ENCODE measurements at places on chromosomes 2 and 18.

DNA sequence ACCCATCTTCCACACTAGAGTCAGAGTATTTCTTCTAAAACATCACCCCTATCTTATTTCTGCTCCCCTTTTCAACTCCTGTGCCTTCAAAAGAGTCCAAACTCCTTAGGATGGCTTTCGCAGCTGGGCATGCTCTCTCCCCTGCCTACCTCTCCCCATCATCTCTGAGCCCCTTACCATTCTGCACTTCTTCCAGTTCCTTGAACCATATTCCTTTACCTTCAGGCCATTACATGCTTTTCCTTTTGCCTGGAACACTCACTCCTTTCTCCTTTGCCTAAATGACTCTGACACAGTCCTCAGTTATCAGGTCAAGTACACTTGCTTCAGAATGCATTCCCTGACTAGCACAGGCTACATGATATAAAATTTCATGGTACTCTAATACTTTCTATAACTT is 22.4 kb downstream of the APOB start:
- DNase-seq: no peak

- no peak for DNase-seq
These were observed 24.7 kb upstream of the NMUR1 start for GRCh38 chr2:231554748-231555545.

GRCh38 chr2:106614511-106615291 is 127.5 kb downstream of the CD8B2 start:
- DNase-seq: no peak

DNA sequence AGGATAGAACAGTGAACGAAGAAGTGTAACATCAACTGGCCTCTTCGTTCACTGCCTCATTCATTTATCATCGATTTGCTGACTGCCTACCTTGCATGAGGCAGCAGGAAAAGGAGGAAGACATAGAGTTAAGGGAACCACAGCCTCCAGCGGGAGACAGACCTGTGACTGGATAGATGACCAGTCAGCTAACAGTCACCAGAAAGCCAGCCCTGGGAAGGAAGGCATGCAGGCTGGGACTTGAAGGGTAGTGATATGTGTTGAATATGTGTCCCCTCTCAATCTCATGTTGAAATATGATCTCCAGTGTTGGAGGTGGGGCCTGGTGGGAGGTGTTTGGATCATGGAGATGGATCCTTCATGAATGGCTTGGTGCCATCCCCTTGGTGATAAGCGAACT is 58.3 kb downstream of the CTIF start:
- no peak for DNase-seq

- no peak for DNase-seq
These were observed 76.1 kb upstream of the SMAD2 start for GRCh38 chr18:48006415-48007175.

- DNase-seq: no peak
These were observed 21.0 kb downstream of the TCF7L1 start for GRCh38 chr2:85154048-85154753.

GRCh38 chr2:96502891-96503636 is 2.1 kb downstream of the NEURL3 start:
- DNase-seq: no peak

DNA sequence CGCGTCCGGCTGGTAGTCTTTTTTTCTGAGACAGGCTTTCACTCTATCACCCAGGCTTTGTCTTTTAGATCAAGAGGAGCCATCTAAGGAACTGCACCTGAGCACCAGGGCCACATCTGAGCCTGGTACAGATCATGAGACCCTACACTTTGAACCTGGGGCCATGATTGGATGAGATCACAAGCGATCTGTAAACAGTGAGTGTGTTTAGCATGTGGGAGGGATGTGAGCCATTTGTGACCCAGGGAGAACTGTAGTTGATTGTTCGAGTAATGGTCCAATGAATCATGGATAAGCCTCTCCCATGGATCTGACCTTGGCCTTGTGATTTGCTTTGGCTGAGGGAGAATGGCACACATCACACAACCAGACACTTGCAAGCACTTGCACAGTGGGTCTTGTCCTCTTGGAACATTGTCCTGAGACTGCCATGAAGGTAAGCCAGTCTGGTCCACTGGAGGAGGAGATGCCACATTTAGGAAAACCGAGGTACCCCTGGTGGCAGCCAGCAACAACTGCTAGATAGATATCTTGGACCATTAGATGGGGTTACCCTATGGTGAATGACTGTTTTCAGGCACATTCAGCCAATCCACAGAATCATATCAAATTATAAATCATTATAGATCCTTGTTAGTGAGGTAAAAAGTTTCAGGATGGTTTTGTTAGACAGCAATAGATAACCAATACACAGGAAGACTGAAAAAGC is 19.5 kb upstream of the DTNB start:
- DNase-seq: no peak

DNA sequence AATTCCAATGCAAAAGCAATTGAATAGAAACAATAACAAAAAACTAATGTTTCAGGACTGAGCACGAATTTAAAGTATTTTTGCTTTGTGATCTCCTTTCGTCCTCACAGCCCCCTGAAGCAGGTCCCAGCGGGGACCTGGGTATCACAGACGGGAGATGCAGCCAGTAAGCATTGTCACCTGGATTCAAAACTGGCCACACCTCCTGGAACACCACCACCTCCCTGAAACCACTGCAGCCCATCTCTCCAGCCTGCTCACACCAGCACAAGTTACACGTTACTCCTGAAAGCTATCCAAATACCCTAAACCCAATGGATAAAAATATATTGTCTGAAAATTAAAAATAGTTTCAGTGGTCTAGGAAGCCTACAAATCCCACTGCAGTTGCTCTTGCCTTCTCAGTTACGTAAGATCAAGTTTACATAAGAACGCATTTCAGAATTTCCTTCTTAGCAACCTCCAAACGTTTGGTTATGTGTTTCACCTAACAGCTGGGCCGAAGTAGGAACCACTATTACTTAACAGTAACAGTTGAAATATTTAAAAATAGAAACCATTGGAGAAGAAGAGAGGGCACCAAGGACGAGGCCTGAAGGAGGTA is 178.0 kb downstream of the HDAC4 start:
- DNase-seq: no peak

GRCh38 chr2:18896125-18896764 is 306.9 kb upstream of the NT5C1B start:
- DNase-seq: no peak

DNA sequence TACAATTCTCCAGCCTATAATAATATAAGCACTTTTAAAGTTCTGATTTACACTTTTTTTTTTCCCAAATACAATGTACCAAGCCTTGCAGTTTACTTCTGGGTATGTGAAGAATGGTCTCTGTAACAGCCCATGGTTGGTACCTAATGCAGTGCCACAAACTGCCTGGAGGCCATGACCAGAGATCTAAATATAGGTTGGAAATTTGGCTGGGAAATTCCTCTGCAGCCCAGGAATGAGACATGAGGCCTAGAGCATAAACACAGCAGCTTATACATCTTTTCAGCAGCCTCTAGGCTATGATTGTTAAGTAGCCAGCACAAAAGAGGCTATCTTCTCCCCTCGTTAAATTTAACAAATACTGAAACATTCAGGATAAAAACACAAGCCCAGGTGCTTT is 432.0 kb upstream of the FAM98A start:
- DNase-seq: no peak

DNA sequence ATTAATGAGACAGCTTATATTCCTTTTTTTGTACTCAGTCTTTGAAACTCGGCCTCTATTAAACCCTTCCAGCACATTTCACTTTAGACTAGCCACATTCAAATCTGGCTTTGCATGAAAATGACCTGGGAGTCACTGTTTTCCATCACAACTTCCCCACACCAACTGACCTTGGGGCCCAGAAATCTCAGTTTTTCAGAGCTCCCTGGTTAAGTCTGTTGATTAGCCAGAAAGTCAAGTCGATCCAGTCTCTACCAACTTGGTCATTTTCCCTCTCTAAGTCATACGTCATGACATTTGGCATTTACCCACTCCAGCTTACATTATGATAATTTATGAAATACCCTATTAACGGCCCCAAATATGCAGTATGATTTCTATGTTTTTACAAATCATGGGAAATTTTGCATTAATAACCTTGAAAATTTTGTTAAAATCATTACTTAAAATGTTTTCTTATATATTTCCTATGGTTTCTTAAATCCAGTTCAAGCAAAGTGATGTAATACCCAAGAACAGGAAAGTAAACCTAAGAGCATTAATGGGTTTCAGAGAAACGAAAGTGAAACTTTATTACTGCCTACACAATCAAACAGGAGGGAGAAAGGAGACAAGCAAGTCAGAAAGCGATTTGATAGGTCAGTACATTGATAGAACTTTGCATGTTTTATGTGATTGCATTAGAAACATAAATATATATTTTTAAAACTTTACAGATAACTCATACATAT is 77.1 kb downstream of the SPATS2L start:
- DNase-seq: no peak

GRCh38 chr18:80124131-80124530 is 15.1 kb downstream of the ADNP2 start:
- no peak for DNase-seq

DNA sequence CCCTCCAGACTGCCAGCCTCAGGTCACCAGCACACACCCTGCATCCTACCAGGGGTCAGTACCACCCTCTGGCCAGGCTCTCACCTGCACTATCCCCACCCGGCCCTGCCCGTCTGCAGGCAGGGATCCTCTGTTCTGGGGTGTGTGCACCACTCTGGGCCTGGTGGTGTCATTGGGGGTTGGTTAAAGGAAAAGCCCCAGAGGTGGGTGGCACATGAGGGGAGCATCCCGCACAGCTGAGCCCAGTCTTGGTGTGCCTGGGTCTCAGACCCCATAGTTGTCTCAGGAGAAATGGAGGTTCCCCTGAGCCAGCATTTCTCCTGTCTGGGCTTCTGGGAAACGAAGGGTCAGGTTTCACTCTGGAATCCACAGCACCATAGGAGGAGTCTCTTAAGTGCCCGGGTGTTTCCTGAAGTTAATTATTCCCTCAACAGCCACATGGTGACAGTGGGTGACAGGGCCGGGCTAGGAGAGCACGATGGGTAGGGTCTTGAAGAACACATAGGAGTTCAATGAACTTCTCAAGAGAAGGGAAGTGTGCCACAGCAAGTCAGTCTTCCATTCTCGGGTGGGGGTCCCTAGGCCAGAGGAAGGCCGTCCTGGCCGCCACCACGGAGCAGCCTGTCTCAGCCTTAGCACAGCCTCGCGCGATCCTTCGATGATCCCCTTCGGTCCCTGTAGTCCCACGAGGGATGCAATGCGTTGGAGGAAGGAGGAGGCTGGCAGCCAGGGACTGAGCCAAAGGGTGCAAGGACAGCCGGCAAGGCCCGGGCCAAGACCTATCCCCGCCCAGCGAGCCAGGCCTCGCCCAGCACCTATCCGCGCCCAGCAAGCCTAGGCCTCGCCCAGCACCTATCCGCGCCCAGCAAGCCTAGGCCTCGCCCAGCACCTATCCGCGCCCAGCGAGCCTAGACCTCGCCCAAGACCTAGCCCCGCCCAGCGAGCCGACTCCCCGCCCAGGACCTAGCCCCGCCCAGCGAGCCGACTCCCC is 1.1 kb upstream of the FARP2 start:
- DNase-seq: no peak

- DNase-seq: no peak
These were observed 55.1 kb upstream of the IMP4 start for GRCh38 chr2:130287656-130288026.

DNA sequence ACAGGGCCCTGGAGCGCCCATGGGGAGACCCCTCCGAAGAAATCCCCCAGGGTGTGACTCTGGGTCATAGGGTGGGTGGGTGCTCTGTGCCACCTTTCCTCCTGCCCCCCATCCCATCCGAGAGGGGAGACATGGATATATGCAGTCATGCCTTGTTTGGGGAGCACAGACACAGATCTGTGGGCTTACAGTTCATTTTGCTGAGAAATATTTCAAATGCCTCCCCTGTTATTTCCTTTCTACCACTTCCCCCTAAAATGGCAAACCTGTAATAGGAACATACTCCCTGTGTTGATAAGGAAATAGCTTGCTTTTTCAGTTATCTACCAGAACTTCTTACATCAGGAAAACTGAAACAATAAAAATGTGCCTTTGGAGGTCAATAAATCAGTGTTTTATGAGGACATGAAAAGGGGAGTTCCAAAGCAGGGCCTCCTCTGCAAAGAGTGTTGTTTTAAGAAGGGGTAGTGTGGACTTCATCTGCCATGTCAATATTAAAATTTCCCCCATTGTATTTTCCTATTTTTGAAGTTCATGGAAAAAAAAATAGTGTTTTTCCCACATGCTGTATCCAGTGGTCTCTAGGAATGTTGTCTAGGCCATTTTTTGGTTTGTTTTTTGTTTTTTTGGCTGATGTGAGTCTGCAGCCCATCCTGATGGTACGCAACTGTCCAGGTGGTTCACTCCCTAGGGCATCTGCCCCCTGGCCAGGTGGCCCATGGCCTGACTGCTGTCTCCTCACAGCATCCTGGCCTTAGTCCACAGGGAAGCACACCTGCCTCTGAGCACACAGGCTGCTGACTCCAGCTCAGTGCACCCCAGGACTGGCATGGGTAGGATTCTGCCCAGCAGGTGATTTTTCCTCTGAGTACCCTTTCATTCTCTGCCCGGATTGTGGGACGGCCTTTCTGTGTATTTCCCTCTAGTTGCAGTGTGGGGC is 3.7 kb downstream of the TNFRSF11A start:
- no peak for DNase-seq

GRCh38 chr18:31371989-31372388 is 4.6 kb upstream of the DSG4 start:
- DNase-seq: no peak

Data from NCI-H446 treated with DMSO at 0.1 percent for 48 hours (cell line).